Type B pancreatic cell (in vitro differentiated cells): ENCODE measurements at places on chromosomes 5 and 9. TPM values are rescaled to one million over a fixed set of nuclear protein-coding genes. Genes with fewer than 3 reads are reported as not detected.

ALDOB gene
- total RNA-seq: 30.5 and 36.7 TPM in 2 replicates

MYMK gene
- total RNA-seq: not detected in 2 replicates

SPINK7 gene
- total RNA-seq: not detected in 2 replicates

PCDHGB6 gene
- total RNA-seq: 4.9 and 39.4 TPM in 2 replicates

PITX1 gene
- 6.3 and 13.4 TPM in 2 replicates for total RNA-seq

EDIL3 gene
- 15.4 and 19.1 TPM in 2 replicates for total RNA-seq

TMC1 gene
- total RNA-seq: not detected in 2 replicates

TRIM52 gene
- total RNA-seq: 10.1 and 14.1 TPM in 2 replicates

PCDHGA7 gene
- 0.31 and 0.40 TPM in 2 replicates for total RNA-seq

NUTM2F gene
- total RNA-seq: not detected in 2 replicates

GABRA1 gene
- total RNA-seq: 1.8 and 12.3 TPM in 2 replicates

OMD gene
- total RNA-seq: not detected in 2 replicates

CCNO gene
- 1.6 and 2.7 TPM in 2 replicates for total RNA-seq

GZMA gene
- total RNA-seq: not detected in 2 replicates

LRRTM2 gene
- total RNA-seq: 4.6 TPM in 1 of 2 replicates, not detected in the other

PCDHGA3 gene
- total RNA-seq: 0.27 and 2.3 TPM in 2 replicates

LIFR gene
- 15.6 and 32.7 TPM in 2 replicates for total RNA-seq

IL9 gene
- total RNA-seq: not detected in 2 replicates

TSLP gene
- total RNA-seq: not detected in 2 replicates

LEAP2 gene
- 2.5 and 2.9 TPM in 2 replicates for total RNA-seq

PCDHA13 gene
- 2.6 and 5.1 TPM in 2 replicates for total RNA-seq

ELP1 gene
- total RNA-seq: 42.5 and 45.8 TPM in 2 replicates

NR4A3 gene
- total RNA-seq: 2.0 and 3.4 TPM in 2 replicates

NUTM2G gene
- 0.19 TPM in 1 of 2 replicates, not detected in the other for total RNA-seq

WDR41 gene
- 59.6 and 66.1 TPM in 2 replicates for total RNA-seq

SMARCA2 gene
- 131 and 174 TPM in 2 replicates for total RNA-seq

CDH9 gene
- 0.68 TPM in 1 of 2 replicates, not detected in the other for total RNA-seq

RMI1 gene
- 13.0 and 20.3 TPM in 2 replicates for total RNA-seq

CEL gene
- 4.5 and 4.9 TPM in 2 replicates for total RNA-seq

SLC36A2 gene
- not detected in 2 replicates for total RNA-seq

TAF11L3 gene
- not detected in 2 replicates for total RNA-seq

FAM81B gene
- 2.4 and 12.6 TPM in 2 replicates for total RNA-seq

RALGPS1 gene
- total RNA-seq: 16.7 and 30.0 TPM in 2 replicates

SLC28A3 gene
- total RNA-seq: 2.4 and 7.2 TPM in 2 replicates

HMCN2 gene
- total RNA-seq: 0.12 and 0.86 TPM in 2 replicates

CCL27 gene
- 0.43 and 1.1 TPM in 2 replicates for total RNA-seq

PCSK1 gene
- 13.6 and 49.2 TPM in 2 replicates for total RNA-seq

TRIP13 gene
- total RNA-seq: 9.3 and 18.2 TPM in 2 replicates

PKN3 gene
- total RNA-seq: 6.9 and 11.7 TPM in 2 replicates

WNT8A gene
- not detected in 2 replicates for total RNA-seq

NOXA1 gene
- 6.4 and 14.3 TPM in 2 replicates for total RNA-seq

FUT7 gene
- not detected in 2 replicates for total RNA-seq

ZSWIM6 gene
- total RNA-seq: 22.4 and 24.6 TPM in 2 replicates

TICAM2 gene
- total RNA-seq: 0.59 and 1.1 TPM in 2 replicates

ENHO gene
- total RNA-seq: 0.95 and 5.5 TPM in 2 replicates

HK3 gene
- total RNA-seq: 0.77 TPM in 1 of 2 replicates, not detected in the other

VLDLR gene
- 21.6 and 38.1 TPM in 2 replicates for total RNA-seq

BTNL3 gene
- total RNA-seq: 0.82 and 2.7 TPM in 2 replicates

SLC6A19 gene
- 12.6 and 22.2 TPM in 2 replicates for total RNA-seq

LCN1 gene
- not detected in 2 replicates for total RNA-seq
